ENCODE measurements at places on chromosomes 16 and 17.

- DNase-seq, result no peak
These were observed 167.9 kb upstream of the NOL11 start for GRCh38 chr17:67549820-67550219.

GRCh38 chr17:79619636-79620206 lies 8.9 kb upstream of the RBFOX3 start:
- DNase-seq, result no peak

DNA sequence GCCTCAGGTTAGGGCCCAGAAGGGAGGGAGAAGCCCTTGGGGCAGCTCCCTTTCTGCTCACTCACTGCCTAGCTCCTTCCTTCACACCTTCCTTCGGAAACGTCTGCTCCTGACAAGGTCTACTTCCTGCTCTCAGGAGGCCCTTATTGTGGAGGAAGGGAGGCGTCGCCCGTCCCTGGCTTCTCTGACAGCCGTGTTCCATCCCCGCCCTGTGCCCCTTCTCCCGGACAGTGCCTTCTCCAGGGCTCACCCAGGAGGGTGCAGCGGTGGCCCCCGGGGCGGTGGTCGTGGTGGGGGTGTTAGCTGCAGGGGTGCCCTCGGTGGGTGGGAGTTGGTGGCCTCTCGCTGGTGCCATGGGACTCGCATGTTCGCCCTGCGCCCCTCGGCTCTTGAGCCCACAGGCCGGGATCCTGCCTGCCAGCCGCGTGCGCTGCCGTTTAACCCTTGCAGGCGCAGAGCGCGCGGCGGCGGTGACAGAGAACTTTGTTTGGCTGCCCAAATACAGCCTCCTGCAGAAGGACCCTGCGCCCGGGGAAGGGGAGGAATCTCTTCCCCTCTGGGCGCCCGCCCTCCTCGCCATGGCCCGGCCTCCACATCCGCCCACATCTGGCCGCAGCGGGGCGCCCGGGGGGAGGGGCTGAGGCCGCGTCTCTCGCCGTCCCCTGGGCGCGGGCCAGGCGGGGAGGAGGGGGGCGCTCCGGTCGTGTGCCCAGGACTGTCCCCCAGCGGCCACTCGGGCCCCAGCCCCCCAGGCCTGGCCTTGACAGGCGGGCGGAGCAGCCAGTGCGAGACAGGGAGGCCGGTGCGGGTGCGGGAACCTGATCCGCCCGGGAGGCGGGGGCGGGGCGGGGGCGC lies 231.9 kb downstream of the SEC14L1 start:
- DNase-seq, result peak; percentile 68

DNA sequence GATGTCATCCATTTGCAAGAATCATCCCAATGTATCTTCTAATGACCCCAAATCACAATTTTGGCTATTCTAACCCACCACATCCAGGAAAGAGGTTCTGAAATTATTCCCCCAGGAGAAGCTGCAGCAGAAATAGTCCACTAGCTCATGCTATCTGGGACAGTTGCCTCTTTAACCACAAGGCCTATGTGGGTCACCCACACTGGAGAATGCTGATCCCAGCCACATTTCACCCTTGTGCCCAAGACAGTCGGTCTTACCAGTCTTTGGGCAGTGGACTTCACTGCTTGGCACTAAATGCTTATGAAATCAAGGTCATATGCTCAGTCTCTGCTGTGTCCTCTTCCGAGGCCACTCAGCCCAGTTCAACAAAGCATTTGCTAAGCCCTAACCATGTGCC lies 27.0 kb downstream of the ABCC12 start:
- no peak for DNase-seq

DNA sequence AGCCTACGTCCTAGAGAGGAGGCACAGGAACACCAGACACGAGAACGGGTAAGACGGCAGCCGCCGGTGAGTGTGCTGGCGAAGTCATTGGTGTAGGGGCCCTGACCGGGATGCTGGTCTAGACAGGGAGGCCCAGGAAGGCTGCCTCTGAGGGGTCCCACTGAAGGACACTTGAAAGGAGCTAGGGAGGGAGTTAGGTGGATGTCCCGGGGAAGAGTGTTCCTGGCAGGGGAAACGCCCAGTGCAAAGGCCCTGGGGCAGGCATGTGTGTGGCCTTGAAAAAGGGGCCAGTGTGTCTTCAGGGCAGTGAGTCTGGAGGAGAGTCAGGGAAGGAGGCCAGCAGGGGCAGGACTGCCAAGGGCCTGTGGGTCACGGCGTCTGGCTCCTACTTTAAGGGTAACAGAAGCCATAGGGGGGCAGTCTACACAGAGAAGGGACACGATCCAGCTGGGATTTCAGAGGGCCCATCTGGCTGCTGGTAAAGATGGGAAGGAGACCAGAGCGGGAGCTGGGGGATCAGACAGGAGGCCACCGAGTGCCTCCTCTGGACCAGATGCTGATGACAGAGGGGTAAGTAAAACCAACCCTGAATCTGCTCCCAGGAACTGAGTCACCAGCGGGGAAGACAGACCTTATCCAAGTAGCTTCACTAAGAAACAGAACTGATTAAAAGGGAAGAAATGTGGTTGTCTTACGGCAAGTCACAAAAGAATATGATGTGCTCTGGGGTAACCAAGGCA lies 115.9 kb downstream of the LITAF start:
- no peak for DNase-seq

- no peak for DNase-seq
These were observed 231.4 kb downstream of the SNX29 start for GRCh38 chr16:12207939-12208338.

DNA sequence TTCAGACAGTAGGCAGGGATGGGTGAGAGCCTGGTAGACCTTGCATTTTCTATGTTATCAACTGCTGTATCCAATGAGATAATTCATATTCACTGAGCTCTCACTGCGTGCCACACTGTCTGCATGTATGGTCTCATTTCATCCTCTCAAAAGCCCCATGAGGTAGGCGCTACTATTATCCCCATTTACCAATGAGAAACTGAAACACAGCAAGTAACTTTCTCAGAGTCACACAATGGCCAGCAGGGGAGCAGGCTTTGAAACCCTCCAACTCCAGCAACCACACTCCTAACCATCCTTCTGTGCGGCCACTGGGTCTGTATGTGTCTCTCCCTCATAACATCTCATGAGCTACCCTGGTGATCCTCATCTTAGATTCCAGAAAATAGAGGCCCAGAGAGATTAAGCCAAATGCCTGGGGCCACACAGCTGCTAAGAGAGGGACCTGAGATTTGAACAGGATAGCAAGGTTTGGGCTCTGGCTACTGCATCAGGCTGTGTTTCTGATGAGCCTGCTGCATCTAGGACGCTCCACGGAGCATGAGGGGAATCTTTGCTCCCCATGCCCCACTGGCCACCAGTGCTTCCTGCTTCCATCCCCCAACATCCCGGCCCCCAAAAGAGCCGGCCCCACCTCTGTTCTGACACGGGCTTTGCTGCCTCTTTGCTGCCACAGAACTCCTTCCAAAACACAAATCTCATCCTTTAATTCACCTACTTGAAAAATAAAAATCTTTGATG lies 3.2 kb downstream of the CCR7 start:
- DNase-seq, result peak; percentile 77

- DNase-seq, result no peak
These were observed 95.8 kb downstream of the TBC1D16 start for GRCh38 chr17:79939755-79940458.

DNA sequence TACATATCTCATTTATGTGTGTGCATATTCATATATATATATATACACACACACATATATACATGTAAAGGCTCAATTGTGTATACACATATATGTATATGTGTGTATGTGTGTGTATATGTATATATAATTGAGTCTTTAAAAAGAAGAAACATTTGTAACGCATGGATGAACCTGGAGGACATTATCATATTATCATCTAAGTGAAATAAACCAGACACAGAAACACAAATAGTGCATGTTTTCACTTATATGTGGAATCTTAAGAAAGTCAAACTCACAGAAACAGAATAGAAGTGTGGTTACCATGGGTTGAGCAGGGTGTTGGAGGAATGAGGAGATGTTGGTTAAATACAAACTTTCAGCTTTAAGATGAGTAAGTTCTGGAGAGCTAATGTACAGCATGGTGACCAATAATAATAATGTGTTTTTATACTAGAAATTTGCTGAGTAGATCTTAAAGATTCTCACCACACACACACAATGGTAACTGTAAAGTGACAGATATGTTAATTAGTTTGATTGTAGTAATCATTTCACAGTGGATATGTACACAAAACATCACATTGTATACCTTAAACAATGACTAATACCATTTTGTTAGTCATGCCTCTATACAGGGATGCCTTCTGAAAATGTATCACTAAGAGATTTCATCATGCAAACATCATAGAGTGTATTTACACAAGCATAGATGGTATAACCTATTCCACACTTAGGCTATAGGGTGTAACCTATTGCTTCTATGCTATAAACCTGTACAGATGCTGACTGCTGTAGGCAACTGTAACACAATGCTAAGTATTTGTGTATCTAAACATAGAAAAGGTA lies 132.6 kb upstream of the CACNG5 start:
- no peak for DNase-seq

GRCh38 chr17:77458202-77459017 lies 317.6 kb downstream of the SEC14L1 start:
- peak; percentile 56 for DNase-seq

DNA sequence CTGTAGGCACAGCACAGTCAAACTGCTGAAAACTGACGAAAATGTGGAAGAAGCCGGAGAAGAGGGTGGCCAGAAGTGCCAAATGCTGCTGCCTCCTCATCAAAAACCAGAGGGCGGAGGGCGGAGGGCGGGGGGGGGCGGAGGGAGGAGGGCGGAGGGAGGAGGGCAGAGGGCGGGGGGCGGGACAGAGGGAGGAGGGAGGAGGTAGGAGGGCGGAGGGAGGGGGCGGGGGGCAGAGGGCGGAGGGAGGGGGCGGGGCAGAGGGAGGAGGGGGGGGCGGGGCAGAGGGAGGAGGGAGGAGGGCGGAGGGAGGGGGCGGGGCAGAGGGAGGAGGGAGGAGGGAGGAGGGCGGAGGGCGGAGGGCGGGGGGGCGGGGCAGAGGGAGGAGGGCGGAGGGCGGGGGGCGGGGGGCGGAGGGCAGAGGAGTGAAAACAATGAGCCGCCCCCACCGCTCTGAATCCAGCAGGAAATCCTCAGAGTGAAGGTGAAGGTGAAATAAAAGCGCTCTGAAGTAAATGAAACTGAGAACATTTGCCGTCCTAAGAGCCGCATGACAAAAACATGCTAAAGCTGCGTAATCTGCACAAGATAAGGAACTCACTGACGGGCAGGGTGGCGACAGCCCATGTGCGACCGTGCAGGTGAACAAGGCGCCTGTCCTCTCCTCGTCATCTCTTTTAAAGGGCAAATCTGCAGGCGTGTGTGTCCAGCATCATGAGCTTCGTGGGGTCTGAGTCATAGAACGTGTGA lies 22.6 kb upstream of the CBFA2T3 start:
- DNase-seq, result peak; percentile 32

DNA sequence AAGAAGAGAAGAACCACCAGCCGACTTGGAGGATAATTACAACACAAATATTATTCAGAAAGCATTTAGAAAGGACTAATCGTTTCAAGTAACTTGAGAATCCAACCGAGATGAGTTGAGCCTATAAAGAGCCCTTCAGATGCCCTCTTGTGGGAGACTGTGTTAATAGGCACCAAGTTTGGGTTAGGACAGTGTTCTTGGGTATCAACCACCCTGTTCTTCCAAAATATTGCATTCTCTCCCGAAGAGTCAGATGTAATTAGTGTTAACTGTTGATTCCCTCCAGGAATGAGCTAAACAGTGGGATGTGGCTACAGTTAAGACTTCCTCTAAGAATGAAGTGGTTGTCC lies 87.8 kb upstream of the NOL11 start:
- DNase-seq, result no peak

- DNase-seq, result no peak
These were observed 7.2 kb downstream of the ABHD15 start for GRCh38 chr17:29559640-29560039.

- DNase-seq, result no peak
These were observed 46.9 kb upstream of the SIAH1 start for GRCh38 chr16:48432136-48432535.

- DNase-seq, result no peak
These were observed 706.4 kb upstream of the GOT2 start for GRCh38 chr16:59440502-59440901.

DNA sequence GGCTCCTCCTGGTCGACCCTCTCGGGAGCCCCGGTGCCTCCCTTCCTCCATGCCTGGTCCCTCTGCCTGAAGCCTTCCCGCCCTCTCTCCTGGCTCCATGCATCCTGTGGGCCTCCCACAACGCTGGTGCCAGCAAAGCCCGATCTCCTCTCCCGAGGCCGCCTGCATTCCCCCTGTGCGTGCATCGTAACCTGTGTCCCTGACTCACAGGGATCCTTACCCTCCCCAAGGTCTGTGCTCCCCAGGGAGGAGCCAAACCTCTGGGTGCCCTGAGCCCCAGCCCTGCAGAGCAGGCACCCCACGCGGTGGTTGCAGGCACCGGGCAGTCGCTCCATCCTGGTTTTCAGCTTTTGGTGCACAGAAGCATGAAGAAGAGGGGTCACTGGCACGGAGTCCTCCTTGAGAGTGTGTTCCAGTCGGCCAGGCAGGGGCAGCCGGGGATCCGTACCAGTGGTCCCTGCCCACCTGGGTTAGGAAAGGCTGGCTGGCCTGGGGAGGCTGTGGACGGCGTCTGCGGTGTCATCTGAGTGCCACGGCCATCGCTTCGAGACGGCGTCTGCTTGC lies 1.8 kb upstream of the ENPP7 start:
- no peak for DNase-seq

DNA sequence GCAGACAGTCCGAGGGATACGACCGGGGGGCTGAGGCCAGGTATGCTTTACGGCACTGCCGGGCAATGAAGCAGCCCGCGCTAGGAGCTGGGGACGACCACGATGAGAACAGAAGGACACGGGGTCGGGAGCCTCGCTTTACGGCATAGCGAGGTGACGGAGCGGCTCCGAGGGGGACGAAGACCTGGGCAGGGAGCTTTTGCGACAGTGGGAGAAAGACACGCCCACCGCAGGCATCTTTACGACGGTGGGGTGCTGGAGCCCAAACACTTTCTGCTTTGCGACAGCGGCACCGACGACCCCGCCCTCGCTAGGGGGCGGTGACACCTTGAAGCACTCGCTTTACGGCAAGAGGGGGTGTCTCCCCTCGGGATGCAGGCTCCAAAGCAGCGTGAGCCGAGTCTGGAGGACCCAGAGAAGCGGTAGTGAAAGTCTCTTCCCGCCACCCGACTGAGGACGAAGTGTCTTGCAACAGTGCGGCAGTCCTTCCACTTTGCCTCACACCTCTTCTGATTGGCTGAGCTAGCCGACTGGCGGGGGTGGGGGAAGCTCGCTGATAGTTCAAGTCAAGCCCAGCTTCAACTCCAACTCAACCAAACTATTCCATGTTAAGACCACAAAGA lies 350 bp upstream of the NEURL4 start:
- DNase-seq, result peak; percentile 97

GRCh38 chr16:23557779-23558702 lies 514 bp downstream of the UBFD1 start:
- peak; percentile 21 for DNase-seq

DNA sequence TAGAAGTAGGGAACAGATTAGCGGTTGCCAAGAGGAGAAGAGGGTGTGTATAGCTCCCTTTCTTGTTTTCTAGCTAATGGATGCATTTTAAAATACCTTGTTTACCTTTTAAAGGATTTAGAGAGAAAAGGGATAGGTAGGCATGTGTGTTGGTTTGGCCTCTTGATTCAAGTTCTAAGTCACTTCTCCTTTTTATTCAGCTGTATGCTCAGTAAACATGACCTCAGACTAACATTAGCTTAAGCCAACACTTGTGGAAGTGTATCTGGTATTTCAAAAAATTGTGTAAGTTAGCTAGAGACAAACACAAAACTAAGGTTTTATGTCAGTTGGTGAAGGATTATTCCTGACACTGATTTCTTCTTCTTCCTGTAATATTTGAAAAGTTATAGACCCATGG lies 204.1 kb upstream of the NOG start:
- no peak for DNase-seq

Data from activated CD4-positive, alpha-beta T cell treated with anti-CD3 and anti-CD28 coated beads, Interleukin-2, amount 50 U/mL, for 48 hours (primary cell).